ENCODE measurements at places on chromosomes 13 and 19.

GRCh38 chr13:41200126-41200525, 5.8 kb upstream of the KBTBD7 start:
- no peak for DNase-seq

DNA sequence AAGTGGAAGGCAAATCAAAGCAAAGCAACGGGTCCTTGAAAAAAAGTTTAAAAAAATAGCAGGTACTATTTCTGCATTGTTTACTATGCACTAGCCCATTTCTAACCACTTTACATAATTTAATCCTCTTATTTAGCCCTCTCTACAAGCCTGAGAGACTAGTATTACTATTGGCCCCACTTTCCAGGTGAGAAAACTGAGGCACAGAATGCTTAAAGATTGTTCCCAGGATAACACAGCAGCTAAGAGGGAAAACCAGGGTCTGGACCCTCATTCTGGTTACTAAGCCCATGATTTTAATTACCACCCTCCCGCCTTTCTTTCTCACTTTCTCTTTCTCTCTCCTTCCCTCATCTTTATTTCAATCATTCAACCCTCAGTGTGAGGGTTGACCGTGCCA, 5.7 kb downstream of the ZSWIM9 start:
- DNase-seq: no peak

GRCh38 chr19:19534556-19535265, 3.4 kb upstream of the CILP2 start:
- no peak for DNase-seq

DNA sequence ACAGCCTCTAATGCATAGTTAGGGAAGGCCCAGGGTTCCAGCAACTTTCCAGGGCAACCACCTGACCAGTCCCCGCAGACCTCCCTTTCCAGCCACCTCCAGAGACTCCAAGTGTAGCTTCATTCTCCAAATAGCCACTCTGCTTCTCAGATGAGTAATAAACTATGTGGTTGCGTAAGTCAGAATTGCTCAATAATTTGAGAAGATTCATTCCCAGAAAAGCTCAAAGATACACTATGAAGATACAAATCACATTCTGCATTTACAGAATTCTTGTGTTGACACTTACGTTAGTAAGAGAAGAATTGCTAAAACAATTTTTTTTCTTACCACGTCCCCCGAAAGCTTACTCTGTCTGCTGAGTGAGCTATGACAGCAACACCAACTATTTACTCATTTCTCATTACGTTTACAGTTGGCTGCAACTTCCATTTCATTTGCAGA, 8.2 kb upstream of the LATS2 start:
- DNase-seq: no peak

- DNase-seq: no peak
Measured at GRCh38 chr19:33375837-33376159, 2.3 kb downstream of the CEBPG start.

- DNase-seq: no peak
Measured at GRCh38 chr13:60986301-60986700, 429.3 kb downstream of the PCDH20 start.

GRCh38 chr13:83563499-83563898, 318.8 kb downstream of the SLITRK1 start:
- no peak for DNase-seq

- DNase-seq: peak; percentile 75
Measured at GRCh38 chr19:7340959-7341837, 7.5 kb upstream of the ARHGEF18 start.

Measured in GM06990 (cell line).